ENCODE measurements at places on chromosomes 13 and 19. TPM values are rescaled to one million over a fixed set of nuclear protein-coding genes. Genes with fewer than 3 reads are reported as not detected.

Gene ZGLP1
- 9.4 TPM for total RNA-seq

Gene PLEKHF1
- 0.96 TPM for total RNA-seq

Gene THSD1
- total RNA-seq, result 0.27 TPM

Gene LYL1
- total RNA-seq, result 1.3 TPM

Gene CALR3
- total RNA-seq, result not detected

Gene CASP14
- total RNA-seq, result not detected

Gene IGSF23
- total RNA-seq, result not detected

Gene BRSK1
- 223 TPM for total RNA-seq

- H3K4me1 ChIP-seq, result peaks cover under 1% of the 10 kb centered on the region
- H3K4me3 ChIP-seq, result no peak overlapping the region
- no peaks in the 10 kb centered on the region for H3K36me3 ChIP-seq
- peaks cover 4% of the 10 kb centered on the region for H3K27me3 ChIP-seq
- no peak for DNase-seq
These were observed 11.7 kb downstream of the SYDE1 start for GRCh38 chr19:15118789-15119494.

GRCh38 chr19:8396563-8397203, 6.5 kb downstream of the RAB11B start:
- H3K27ac ChIP-seq, result no peak overlapping the region
- no peaks in the 10 kb centered on the region for H3K36me3 ChIP-seq
- peak; percentile 75 for DNase-seq
- H3K4me1 ChIP-seq, result peaks cover 19% of the 10 kb centered on the region

DNA sequence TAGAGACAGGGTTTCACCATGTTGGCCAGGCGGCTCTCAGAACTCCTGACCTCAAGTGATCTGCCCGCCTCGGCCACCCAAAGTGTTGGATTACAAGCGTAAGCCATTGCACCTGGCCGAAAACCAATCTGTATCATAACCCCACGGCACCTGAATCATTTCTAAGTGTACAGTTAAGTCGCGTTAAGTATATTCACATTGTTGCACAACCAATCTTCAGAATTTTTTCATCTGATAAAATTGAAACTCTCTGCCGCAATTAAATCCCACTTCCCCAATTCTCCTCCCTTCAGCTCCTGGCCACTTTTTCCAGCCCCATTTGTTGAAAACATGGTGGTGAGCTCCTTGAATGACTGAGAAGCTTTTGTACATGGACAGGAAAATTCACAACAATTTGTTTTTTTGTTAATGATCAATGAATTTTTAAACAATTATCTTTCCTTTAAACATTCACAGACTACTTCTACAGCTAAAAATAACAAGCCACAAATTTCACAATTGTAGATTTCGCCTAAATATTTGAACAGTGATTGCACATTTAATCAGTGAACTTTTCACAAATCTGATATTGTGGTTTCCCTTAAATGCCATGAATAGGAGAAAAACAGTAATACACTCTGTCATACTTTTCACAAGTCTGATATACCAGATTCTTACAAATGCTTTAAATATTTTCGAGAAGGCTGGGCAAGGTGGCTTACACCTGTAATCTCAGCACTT, 13.8 kb downstream of the FGF21 start:
- DNase-seq, result no peak
- H3K4me3 ChIP-seq, result no peak overlapping the region
- H3K27ac ChIP-seq, result no peak overlapping the region
- peaks cover 2% of the 10 kb centered on the region for H3K27me3 ChIP-seq

- no peak overlapping the region for H3K4me3 ChIP-seq
- no peak for DNase-seq
- H3K36me3 ChIP-seq, result no peaks in the 10 kb centered on the region
- no peaks in the 10 kb centered on the region for H3K4me1 ChIP-seq
These were observed 33.2 kb upstream of the PEPD start for GRCh38 chr19:33554821-33555220.

- H3K4me1 ChIP-seq, result peaks cover 7% of the 10 kb centered on the region
- DNase-seq, result peak; percentile 68
- no peaks in the 10 kb centered on the region for H3K36me3 ChIP-seq
- H3K27ac ChIP-seq, result no peak overlapping the region
- H3K27me3 ChIP-seq, result peaks cover 5% of the 10 kb centered on the region
These were observed 18.2 kb downstream of the IL17D start for GRCh38 chr13:20721454-20722357.

DNA sequence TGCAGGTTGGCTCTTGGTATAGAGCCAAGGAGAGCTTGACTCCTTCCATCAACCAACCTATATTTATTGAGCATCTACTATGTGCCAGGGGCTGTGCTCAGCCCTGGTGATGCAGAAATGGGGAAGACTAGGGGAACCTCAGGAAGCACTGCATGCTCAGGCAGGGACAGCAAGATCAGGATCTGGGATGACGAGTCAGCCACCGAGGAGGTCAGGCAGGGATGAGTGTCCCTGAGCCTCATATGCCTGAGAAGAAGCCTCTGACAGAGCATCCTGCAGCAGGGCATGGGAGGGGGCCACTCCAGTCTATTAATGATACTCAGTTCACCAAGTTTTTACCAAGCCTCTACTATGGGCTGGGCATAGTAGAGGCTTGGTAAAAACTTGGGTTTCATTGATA, 158.1 kb downstream of the KATNAL1 start:
- no peak overlapping the region for H3K4me3 ChIP-seq
- no peak overlapping the region for H3K27ac ChIP-seq
- H3K4me1 ChIP-seq, result peaks cover 25% of the 10 kb centered on the region

DNA sequence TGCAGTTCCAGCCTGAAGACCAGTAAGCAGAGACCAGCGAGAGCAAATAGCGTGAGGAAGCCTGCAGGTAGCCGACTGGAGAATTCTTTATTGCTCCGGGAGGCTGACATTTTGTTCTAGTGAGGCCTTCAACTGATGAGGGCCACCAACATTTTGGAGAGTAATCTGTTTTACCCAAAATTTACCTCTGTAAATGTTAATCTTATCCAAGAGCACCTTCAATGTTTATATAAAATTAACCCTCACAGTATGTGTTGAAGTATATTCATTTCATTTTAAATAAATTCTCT, 546.4 kb upstream of the SLITRK5 start:
- H3K4me1 ChIP-seq, result peaks cover 6% of the 10 kb centered on the region
- no peak overlapping the region for H3K27ac ChIP-seq
- H3K36me3 ChIP-seq, result no peaks in the 10 kb centered on the region
- no peak overlapping the region for H3K4me3 ChIP-seq
- peaks cover 5% of the 10 kb centered on the region for H3K27me3 ChIP-seq
- DNase-seq, result no peak

GRCh38 chr19:11096210-11096841, 7.1 kb downstream of the LDLR start:
- peaks cover 12% of the 10 kb centered on the region for H3K4me1 ChIP-seq
- H3K4me3 ChIP-seq, result no peak overlapping the region
- H3K27ac ChIP-seq, result no peak overlapping the region
- no peak for DNase-seq
- H3K27me3 ChIP-seq, result no peaks in the 10 kb centered on the region

- H3K4me3 ChIP-seq, result no peak overlapping the region
- H3K36me3 ChIP-seq, result no peaks in the 10 kb centered on the region
- no peaks in the 10 kb centered on the region for H3K4me1 ChIP-seq
- DNase-seq, result no peak
- no peak overlapping the region for H3K27ac ChIP-seq
These were observed 721.0 kb downstream of the PCDH9 start for GRCh38 chr13:66509175-66509574.

GRCh38 chr19:41872775-41873647, 4.1 kb upstream of the CD79A start:
- no peak overlapping the region for H3K27ac ChIP-seq
- no peaks in the 10 kb centered on the region for H3K36me3 ChIP-seq
- peaks cover 2% of the 10 kb centered on the region for H3K27me3 ChIP-seq
- no peak overlapping the region for H3K4me3 ChIP-seq
- peaks cover 5% of the 10 kb centered on the region for H3K4me1 ChIP-seq

DNA sequence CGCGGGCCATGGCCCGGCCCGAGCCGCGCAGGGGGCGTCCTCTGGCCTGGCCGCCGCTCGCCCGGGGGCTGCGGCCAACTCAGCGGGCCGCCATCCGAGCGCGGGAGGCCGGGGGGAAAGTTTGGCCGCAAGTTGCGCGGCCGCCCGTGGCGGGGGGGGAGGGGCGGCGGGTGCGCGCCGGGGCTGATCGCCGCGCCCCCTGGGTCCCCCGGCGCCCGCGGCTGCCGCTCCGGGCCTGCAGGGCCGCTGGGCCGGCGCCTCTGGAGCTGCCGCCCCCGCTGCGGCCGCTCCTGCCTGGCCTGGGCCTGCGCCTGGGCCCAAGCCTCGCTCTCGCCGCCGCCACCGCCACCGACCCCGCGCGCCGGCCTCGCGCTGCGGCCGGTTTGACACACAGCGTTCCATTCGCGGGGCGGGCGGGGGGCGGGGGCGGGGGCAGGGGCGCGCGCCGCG, at the start of gene NR2F6:
Gene NR2F6, minus strand, starts transcription at position 385 of the 450 bp plus-strand sequence. CDS start 699 bp downstream, outside the sequence.
- H3K27ac ChIP-seq, result peak within 1 kb of the TSS; percentile 99
- peaks cover 15% of the 10 kb centered on the region for H3K4me1 ChIP-seq
- DNase-seq, result no peak
- peak within 1 kb of the TSS; percentile 96 for H3K4me3 ChIP-seq
- H3K27me3 ChIP-seq, result peaks cover 15% of the 10 kb centered on the region

- DNase-seq, result no peak
- no peak overlapping the region for H3K27ac ChIP-seq
- H3K4me3 ChIP-seq, result no peak overlapping the region
- H3K36me3 ChIP-seq, result peaks cover 2% of the 10 kb centered on the region
- peaks cover 14% of the 10 kb centered on the region for H3K4me1 ChIP-seq
- peaks cover 6% of the 10 kb centered on the region for H3K27me3 ChIP-seq
These were observed 72.3 kb downstream of the KCTD12 start for GRCh38 chr13:76813891-76814290.

DNA sequence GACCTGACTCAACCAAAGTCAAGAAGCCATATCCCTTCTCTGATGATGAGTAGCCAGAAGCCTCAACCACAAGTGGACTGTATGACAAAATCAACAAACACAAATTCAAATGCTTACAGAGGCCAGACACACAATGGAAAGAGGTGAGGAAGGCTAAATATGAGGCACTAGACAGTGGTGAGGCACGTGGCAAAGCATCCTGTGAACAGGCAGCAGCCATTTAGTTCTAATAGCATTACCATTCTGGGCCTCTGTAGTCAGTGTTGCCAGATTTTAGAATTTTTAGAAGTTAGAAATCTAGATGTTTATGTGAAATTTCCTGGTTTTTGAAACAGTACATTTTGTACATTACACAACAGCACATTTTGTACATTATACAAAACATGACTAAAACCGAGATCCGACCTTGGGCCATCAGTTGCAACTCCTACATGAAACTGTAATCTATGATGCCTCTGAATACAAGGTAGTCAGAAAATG, 403.3 kb downstream of the COG6 start:
- peaks cover 11% of the 10 kb centered on the region for H3K4me1 ChIP-seq
- no peak overlapping the region for H3K27ac ChIP-seq
- no peak overlapping the region for H3K4me3 ChIP-seq
- no peak for DNase-seq
- H3K27me3 ChIP-seq, result no peaks in the 10 kb centered on the region
- H3K36me3 ChIP-seq, result no peaks in the 10 kb centered on the region

- peaks cover 38% of the 10 kb centered on the region for H3K27me3 ChIP-seq
- no peaks in the 10 kb centered on the region for H3K4me1 ChIP-seq
- H3K36me3 ChIP-seq, result no peaks in the 10 kb centered on the region
- DNase-seq, result no peak
- peak overlapping the region; percentile 49 for H3K4me3 ChIP-seq
These were observed 16.0 kb downstream of the CDX2 start for GRCh38 chr13:27952876-27953675.
